A673 (cell line): ENCODE measurements at places on chromosomes 16 and 17.

- no peak for DNase-seq
These were observed 2.2 kb upstream of the AURKB start for GRCh38 chr17:8212312-8213180.

DNA sequence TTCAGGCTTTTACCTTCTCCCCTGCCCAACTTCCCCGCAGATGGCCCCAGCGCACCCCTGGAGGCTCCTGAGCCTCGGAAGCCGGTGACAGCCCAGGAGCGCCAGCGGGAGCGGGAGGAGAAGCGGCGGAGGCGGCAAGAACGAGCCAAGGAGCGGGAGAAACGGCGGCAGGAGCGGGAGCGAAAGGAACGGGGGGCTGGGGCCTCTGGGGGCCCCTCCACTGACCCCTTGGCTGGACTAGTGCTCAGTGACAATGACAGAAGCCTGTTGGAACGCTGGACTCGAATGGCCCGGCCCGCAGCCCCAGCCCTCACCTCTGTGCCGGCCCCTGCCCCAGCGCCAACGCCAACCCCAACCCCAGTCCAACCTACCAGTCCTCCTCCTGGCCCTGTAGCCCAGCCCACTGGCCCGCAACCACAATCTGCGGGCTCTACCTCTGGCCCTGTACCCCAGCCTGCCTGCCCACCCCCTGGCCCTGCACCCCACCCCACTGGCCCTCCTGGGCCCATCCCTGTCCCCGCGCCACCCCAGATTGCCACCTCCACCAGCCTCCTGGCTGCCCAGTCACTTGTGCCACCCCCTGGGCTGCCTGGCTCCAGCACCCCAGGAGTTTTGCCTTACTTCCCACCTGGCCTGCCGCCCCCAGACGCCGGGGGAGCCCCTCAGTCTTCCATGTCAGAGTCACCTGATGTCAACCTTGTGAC lies 3.6 kb downstream of the MAPK7 start:
- no peak for DNase-seq

DNA sequence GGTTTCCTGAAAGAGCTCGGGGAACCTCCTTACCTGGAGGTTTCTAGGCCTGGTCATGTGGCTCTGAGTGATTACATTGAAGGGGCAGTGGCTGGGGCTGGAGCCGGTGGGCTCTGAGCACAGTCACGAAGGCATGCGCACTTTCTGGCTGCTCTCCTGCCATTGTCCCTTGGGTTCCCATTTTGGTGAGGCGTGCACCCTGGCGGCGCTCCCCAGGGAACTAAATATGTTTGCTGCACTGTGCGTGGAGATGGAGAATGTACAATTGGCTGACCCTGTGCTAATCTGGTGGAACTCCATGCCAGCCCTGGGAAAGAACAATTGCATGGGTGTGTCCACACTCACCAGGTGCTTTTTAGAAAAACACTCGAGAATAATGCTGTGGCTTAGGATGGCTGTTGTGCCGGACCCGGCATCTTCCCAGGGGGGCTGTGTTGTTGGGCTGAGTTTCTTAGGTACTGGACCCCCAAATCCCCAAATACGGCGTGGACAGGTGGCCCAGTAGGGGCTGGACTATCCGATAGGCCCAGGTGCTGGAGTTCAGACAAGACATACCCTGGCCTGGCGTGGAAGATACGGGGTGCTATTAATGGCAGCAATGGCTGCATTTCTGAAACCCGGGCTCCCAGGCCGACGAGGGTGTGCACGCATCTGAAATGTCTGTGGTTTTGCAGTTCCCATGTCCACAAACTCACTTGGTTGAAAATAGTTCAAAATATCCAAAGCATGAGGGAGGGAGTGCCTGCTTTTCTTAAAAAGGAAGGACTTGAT lies 230.5 kb downstream of the SEC14L1 start:
- no peak for DNase-seq

GRCh38 chr16:890217-890616 lies 80.6 kb downstream of the LMF1 start:
- DNase-seq = no peak

- no peak for DNase-seq
These were observed 80.4 kb downstream of the MRM3 start for GRCh38 chr17:862582-862981.

GRCh38 chr16:73878611-73879010 lies 418.0 kb upstream of the PSMD7 start:
- DNase-seq = peak; percentile 65

DNA sequence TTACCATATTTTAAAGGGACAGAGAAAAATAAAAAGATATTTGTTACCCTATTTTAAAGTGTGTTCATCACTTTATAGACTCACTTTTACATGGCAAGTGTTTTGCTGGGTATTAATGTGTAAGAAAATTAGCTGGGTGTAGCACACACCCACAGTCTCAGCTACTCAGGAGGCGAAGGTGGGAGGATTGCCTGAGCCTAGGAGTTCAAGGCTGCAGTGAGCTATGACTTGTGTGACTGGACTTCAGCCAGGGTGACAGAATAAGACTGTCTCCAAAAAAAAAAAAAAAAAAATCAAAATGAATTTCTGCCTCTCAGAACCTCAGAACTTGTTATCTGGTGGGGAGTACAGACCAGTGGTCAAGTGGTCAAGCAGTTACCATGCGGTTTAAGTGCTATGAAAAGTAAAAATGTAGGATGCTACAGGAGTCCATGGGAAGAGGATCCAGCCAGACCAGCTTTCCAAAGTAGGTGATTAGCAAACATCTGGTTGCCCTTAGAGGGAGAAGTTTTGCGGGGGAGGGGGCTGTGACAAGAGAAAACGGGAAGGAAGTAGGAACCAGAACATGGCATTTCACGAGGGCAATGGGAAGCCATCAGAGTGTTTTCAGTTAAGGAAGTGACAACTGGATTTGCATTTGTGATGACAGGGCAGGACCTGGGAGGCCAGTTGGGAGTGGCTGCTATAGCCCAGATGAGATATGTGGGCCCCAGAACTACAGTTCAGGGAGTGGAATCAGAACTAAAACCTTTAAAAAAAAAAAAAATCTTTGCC lies 13.9 kb downstream of the CNEP1R1 start:
- peak; percentile 20 for DNase-seq

GRCh38 chr17:81402530-81402941 lies 7.3 kb downstream of the BAHCC1 start:
- peak; percentile 51 for DNase-seq

DNA sequence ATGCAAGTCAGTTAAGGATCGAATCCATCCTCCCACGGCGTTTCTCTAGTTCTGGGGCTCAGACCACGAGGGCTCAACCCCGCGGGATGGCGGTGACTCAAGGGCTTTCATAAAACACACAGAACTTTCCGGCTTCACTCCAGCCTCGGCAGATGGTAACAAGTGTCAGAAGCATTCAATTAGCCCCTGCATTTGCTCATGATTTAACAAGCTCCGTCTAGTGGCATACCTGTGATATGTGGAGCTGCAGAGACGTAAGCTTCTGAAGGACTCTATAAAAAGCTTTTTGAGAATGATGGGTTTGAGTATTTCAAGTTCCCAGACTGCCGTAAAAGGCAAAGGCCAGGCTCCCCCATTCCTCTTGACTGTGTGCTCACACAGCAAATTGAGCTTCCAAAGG lies 91.3 kb upstream of the SEC14L1 start:
- DNase-seq = peak; percentile 24

GRCh38 chr17:7927596-7927995 lies 2.1 kb downstream of the KCNAB3 start:
- DNase-seq = no peak
